ENCODE measurements at places on chromosomes 5 and 9. TPM values are rescaled to one million over a fixed set of nuclear protein-coding genes. Genes with fewer than 3 reads are reported as not detected.

DNA sequence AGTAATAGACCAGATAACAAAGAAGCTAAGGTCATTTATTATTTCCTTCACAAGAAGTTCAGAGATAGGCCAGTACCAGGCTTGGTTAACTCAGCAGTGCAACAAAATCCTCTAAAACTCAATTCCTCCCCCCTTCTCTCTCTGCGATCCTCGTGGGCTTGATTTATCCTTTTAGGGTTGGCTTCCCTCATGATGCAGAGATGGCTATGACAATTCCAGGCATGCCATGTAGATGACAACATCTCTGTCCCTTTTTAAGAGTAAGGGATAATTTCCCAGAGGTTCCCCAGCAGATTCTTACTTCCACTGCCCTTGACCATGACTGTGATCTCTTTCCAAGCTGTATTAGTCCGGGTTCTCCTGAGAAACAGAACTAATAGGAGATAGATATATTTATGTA is 28.7 kb upstream of the DAP start:
- no peak for DNase-seq

DNA sequence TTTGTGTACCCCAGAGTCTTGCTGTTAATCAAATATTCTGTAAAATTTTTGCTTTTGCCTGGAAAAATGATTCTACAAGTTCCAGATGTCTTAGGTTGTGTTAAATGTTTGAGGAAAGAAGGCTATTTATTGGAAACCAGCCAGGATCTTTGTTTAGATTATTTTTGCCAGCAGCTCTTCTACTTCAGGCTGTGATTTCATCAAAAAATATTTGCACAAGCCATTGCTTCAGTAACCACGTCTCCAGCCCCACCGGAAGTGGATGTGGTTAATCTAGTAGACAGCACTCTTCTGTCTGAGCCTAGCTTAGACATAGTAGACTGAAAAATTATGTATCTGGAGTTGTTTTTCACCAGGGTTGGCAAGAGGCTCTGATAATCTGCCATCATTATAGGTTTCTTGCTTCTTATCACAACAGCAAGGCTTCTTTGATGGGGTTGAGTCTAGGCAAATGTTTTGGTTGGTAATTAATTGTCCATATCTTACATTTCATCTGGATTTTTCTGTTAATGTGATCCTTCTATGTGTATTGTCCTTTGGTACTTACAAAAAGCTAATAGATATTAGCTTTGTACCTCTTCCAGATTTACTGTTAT is 17.1 kb downstream of the KCTD16 start:
- DNase-seq: no peak

DNA sequence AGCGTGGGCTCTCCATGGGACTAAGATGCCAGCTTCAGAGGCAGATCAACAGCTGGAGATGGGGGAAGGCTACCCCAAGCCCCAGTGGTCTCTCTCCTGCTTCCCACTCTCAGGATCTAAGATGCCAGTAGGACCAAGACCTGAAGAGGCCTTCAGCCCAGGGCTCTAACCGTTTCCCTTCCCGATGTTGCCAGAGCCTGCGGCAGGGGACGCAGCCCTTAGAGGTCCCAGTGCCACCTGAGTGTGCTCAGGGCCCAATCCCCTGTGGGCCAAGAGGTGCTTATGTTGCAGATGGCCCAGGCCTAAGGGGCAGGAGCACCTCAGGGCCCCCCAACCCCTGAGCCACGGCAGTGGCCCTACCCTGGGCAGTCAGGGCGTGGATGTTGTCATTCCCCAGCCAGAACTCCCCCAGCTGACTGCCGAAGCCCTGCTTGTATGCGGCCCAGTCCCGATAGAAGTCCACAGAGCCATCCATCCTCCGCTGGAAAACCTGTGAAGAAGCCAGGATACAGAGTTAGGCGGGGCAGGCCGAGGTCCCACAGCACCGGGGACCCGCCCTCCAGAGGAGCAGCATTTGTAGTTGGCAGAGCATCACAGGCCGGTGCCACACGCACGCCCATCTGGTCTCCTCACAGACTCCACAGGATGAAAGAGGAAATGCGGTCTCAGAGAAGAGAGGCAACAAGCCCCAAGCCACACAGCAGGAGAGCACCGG is 5.4 kb downstream of the FCN1 start:
- no peak for DNase-seq

Gene PCDHGA11
- polyA plus RNA-seq: 6.3 TPM

Gene EIF4E1B
- 0.10 TPM for polyA plus RNA-seq

DNA sequence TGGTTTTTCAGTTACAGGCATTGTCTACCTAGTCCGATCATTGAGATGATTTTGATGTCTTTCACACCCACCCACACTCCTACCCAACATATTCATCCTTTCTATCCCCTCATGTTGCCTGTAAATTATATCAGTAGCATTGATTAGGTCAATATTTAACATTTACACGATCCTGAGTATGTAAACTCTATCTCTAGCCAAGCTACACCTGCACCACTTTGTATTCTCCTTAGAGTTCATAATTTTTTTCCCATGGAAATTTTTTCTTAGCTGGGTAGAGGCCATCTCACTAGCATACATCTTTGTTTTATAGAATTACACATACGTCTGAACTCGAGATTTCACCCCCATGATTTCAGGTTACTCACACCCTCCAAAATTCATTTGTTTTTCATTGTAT is 30.6 kb downstream of the GCNT4 start:
- no peak for DNase-seq
